ENCODE measurements at places on chromosomes 5 and 9. TPM values are rescaled to one million over a fixed set of nuclear protein-coding genes. Genes with fewer than 3 reads are reported as not detected.

The TGFBI gene
- 50.3 TPM for total RNA-seq

The DNM1 gene
- 3.8 TPM for total RNA-seq

The POU5F2 gene
- 1.1 TPM for total RNA-seq

The SCGB3A1 gene
- total RNA-seq = not detected

The MCIDAS gene
- total RNA-seq = not detected

The FOXE1 gene
- 0.08 TPM for total RNA-seq

The FOXI1 gene
- total RNA-seq = not detected

The GRM6 gene
- total RNA-seq = not detected

The NXNL2 gene
- not detected for total RNA-seq

The VCAN gene
- 4.7 TPM for total RNA-seq

The HDAC3 gene
- 37.8 TPM for total RNA-seq

The MLANA gene
- not detected for total RNA-seq

The TAF11L10 gene
- total RNA-seq = not detected

The SHC3 gene
- 0.27 TPM for total RNA-seq

The LAMC3 gene
- total RNA-seq = 1.3 TPM

The CFAP77 gene
- total RNA-seq = not detected

The PCDHB8 gene
- 0.67 TPM for total RNA-seq

The ADRA1B gene
- 2.5 TPM for total RNA-seq

The SARDH gene
- 0.40 TPM for total RNA-seq

Data from left colon (tissue), 2 donors.